Stimulated activated CD8-positive, alpha-beta memory T cell treated with anti-CD3 and anti-CD28 coated beads, Interleukin-7, amount 100 ng/mL, for 48 hours (primary cell): ENCODE measurements at places on chromosomes 3 and 15.

- no peak for DNase-seq
These were observed 135.3 kb downstream of the SV2B start for GRCh38 chr15:91235376-91235775.

DNA sequence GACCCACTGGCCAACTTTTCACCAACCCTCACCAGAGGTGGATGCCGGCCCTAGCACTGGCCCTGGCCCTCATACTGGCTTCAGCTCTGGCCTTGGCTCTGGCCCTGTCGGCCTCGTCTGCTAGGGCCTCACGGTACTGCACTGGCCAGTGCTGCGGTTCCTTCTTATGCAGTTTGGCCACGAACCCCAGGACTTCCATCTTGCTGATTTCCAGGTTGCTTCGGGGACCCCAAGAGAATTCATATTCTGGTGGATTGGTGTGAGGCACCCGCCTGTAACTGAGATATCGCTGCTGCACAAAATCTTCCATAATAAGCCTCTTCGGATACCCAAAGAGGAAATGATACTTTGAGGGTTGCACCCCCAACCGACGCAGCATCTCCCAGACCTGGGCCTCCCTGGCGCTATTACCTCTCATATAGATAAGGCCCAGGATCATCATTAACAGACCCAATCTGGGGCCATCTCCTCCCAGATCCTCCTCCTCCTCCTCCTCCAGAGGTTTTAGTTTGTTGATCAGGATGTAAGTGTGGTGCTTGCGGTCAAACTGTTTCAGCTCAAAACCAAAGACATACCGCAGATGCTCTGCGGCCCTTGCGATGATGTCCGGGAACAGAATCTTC lies 883 bp downstream of the MAGEF1 start:
- no peak for DNase-seq

- DNase-seq: no peak
These were observed 8.7 kb downstream of the ZDHHC19 start for GRCh38 chr3:196202516-196202970.

DNA sequence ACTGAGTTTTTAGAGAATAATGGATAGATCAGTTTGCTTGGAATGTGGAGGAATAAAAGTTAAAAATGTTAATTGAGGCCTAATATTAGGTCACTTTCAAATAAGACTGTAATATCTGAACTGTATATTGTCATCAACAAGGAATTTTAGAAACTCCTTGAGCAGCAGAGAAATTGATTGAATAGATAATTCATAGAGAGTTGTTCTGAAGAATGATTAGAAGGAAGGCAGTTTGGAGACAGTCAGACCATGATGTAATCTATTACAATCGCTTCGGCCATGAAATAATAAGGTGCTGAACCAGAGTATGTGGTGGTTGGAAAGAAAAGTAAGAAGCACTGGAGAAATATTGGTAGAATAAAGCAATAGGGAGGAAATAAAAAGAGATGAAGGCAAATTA lies 15.7 kb downstream of the ECT2 start:
- no peak for DNase-seq

DNA sequence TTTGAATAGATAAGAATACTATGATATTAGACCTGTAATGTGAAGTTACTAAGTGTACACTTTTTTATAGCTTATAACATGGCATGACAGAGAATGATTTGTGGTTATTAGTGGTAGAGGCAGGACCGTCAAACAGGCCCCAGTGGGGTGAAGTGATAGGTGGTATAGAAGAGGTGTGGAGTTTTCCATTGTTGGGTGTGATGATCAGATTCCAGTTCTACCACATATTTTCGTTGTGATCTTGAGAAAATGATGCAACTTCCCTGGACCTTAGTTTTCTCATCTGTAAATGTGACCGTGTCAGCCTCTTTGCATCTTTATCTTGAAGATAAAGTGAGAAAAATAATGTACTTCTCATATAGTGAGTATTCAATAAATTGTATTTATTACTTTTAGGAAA lies 30.3 kb upstream of the UTS2B start:
- no peak for DNase-seq

DNA sequence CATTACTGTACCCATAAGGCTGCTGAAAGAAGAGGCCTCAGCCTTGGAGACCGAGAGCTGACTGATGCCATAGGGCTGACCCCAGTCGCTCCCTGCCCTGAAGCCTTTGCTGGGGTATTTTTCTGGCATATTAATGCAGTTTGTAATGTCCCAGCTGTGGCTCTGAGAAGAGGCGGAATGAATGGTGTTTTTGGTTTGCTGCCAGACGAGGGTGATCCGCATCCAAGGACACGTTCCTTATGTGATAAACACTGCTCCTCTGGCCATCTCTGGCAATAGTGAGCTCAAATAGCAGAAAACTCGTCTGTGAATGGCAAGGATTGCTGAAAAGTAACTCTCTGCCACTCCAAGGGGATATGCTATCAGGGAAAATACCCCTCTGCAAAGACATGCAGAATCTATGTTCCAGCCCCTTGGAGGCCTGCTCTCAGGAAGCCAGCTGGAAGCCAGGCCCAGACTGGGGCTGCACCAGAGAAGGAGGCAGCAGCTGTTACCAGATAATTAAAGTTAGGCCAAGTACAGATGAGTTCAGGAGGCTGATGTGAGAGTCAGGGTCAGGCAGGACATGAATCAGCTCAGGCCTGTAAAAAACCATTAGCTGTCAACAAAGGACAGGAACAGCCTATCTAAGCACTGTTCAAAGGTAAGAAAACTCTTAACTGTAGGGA lies 28.9 kb upstream of the KLHL6 start:
- no peak for DNase-seq
